ENCODE measurements at places on chromosomes 4 and X. TPM values are rescaled to one million over a fixed set of nuclear protein-coding genes. Genes with fewer than 3 reads are reported as not detected.

GPM6B gene
- total RNA-seq, result 5.3 TPM

CEP44 gene
- 8.9 TPM for total RNA-seq

DGAT2L6 gene
- total RNA-seq, result not detected

PPEF1 gene
- not detected for total RNA-seq

ZRSR2 gene
- 2.5 TPM for total RNA-seq

CT45A10 gene
- total RNA-seq, result not detected

HEPH gene
- total RNA-seq, result 57.7 TPM

UGT8 gene
- total RNA-seq, result 0.17 TPM

SMARCA1 gene
- 78.2 TPM for total RNA-seq

CXCL3 gene
- 10.6 TPM for total RNA-seq

MAGED4 gene
- total RNA-seq, result 34.0 TPM

CSAG1 gene
- not detected for total RNA-seq

FDCSP gene
- total RNA-seq, result not detected

PABPC1L2A gene
- not detected for total RNA-seq

SULT1B1 gene
- under 0.01 TPM for total RNA-seq

BOD1L1 gene
- total RNA-seq, result 30.0 TPM

SCFD2 gene
- total RNA-seq, result 46.5 TPM

REELD1 gene
- not detected for total RNA-seq

LEF1 gene
- not detected for total RNA-seq

UTP3 gene
- total RNA-seq, result 21.8 TPM

SLC9B2 gene
- 14.1 TPM for total RNA-seq

DNAJB14 gene
- total RNA-seq, result 26.5 TPM

CXCL10 gene
- 1.8 TPM for total RNA-seq

SPANXD gene
- not detected for total RNA-seq

TKTL2 gene
- not detected for total RNA-seq

HGFAC gene
- not detected for total RNA-seq

SMIM14 gene
- total RNA-seq, result 34.9 TPM

QDPR gene
- total RNA-seq, result 13.4 TPM

STAP1 gene
- not detected for total RNA-seq

IGSF1 gene
- total RNA-seq, result not detected

TMEM31 gene
- not detected for total RNA-seq

TMSB15A gene
- 10.2 TPM for total RNA-seq

FRG1 gene
- total RNA-seq, result 52.4 TPM

RNF175 gene
- under 0.01 TPM for total RNA-seq

EGF gene
- 1.0 TPM for total RNA-seq

SERPINA7 gene
- total RNA-seq, result not detected

COX7B2 gene
- not detected for total RNA-seq

MXD4 gene
- total RNA-seq, result 75.8 TPM

ARMCX2 gene
- 164 TPM for total RNA-seq

PACRGL gene
- 25.6 TPM for total RNA-seq

TBX22 gene
- total RNA-seq, result not detected

TLR3 gene
- total RNA-seq, result 7.8 TPM

GABRQ gene
- total RNA-seq, result 0.17 TPM

CXCL13 gene
- total RNA-seq, result not detected

LAP3 gene
- 140 TPM for total RNA-seq

ZBTB49 gene
- total RNA-seq, result 2.9 TPM

SYTL4 gene
- total RNA-seq, result 3.1 TPM

MORC4 gene
- 40.9 TPM for total RNA-seq

PRRG1 gene
- total RNA-seq, result 14.1 TPM

All from smooth muscle cell of trachea (primary cell).